Mesenteric fat pad (tissue), 1 donor: ENCODE measurements at places on chromosomes 5 and 9. TPM values are rescaled to one million over a fixed set of nuclear protein-coding genes. Genes with fewer than 3 reads are reported as not detected.

Gene IER5L
- 13.8 TPM for total RNA-seq

DNA sequence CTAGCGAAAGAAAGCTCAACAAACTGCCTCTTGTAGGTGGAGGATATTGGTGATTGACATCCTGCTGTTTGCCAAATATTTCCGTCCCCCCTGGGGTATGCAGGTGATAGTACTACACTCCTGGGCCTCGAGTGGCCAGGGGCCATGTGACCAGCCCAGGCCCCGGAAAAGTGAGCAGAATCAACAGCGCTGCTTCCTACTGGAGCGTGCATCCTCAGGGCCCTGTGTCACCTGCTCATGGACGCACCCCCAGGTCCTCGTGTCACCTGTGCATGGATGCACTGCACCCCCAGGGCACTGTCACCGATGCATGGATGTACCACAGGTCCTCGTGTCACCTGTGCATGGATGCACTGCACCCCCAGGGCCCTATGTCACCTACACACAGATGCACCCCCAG, 43.8 kb downstream of the ADAMTS16 start:
- DNase-seq = no peak

DNA sequence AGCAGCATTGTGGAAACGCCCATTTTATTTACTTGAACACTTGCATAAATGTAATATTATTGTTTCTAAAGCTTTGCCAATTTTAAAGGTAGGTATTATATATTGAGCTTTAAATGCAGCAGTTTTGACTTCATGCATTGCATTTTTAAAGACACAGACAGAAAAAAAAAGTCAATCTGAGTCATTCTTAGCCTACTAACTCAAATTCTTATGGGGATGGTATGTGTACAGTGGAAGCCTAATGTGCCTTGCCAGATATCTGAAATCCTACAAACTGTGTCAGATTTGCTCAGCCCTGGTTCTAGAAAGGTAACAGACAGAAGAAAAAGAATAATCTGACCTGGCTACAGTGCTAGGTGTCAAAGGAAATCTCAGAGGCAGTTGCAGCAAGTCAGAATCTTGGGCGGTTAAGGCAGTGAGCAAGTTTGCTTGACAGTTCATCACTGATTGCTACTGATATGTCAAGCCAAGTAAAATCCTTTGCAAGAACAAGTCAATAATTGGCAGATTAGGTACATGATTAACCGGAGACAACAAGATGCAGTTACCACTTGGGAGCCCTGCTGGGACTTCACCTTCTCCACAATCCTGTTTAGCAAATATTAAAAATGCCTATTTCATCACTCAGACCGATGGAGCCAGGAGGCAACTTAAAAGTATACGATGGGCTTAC, 224.8 kb upstream of the WWC1 start:
- DNase-seq = no peak

DNA sequence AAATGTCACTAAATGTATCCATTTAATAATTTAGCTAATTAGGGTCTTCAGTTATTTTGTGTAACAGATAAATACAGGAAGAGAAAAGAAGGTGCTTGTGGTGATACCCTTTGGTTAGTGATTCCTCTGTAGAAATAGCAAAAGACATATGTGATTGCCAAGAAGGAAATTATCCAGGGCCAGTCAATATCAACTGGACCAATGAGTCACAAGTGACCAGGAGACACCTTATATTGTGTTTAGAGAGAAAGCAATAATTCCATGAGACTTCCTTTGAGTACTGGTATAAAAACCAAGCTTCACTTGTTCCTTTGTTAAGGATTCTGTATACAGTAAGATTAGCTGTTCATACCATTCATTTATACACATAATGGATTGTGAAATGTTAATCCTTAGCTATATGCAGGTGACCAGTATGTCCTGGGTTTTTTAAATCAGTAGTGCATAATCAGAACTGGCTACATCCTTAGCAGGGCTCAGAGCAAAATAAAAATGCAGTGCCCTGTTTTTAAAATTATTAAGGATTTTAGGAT, 11.7 kb upstream of the F2R start:
- DNase-seq = no peak

- DNase-seq = no peak
Observed at GRCh38 chr5:107668154-107669095, 2.3 kb downstream of the EFNA5 start.

Gene OGN
- total RNA-seq = 9.4 TPM

Gene SLC6A18
- total RNA-seq = not detected

Gene PRSS3
- total RNA-seq = not detected

GRCh38 chr9:70083429-70083828, 39.8 kb downstream of the MAMDC2 start:
- DNase-seq = no peak

DNA sequence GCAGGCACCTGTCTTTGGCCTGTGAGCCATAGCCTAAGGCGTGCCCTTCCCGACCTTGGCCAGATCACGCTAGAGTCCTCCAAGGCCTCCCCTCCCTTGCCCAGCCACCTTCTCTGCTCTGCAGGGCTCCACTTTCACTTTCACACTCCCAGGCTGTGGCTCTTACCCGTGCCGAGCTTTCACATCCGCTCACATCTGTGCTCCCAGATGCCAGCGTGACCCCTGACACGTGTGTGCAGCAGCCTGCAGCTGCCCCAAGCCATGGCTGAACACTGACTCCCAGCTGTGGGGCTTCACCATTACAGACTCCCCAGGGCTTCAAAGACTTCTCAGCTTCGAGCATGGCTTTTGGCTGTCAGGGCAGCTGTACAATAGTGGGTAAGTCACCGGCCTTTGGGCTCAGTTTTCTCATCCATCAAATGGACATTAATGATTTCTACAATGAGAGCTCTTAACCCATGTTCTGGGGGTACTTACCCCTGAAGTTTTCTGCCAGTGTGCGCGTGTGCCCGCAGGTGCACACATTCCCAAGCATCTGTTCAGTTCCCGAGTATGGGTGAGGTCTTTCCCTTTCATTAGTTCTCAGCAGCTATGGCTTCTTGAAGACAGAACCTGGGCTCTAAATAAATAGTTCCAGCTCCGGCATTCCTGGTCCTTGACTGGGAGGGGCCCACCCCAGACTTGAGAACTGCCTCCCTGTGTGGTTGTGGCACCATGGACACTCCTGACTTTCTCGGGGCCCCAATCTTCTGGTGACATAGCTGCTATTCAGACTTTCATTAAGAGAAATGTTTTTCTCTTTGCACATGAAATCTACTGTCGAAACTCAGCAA, 118.6 kb downstream of the RGS3 start:
- no peak for DNase-seq

Gene HOMER1
- 3.2 TPM for total RNA-seq

Gene ZNF366
- total RNA-seq = 13.8 TPM

DNA sequence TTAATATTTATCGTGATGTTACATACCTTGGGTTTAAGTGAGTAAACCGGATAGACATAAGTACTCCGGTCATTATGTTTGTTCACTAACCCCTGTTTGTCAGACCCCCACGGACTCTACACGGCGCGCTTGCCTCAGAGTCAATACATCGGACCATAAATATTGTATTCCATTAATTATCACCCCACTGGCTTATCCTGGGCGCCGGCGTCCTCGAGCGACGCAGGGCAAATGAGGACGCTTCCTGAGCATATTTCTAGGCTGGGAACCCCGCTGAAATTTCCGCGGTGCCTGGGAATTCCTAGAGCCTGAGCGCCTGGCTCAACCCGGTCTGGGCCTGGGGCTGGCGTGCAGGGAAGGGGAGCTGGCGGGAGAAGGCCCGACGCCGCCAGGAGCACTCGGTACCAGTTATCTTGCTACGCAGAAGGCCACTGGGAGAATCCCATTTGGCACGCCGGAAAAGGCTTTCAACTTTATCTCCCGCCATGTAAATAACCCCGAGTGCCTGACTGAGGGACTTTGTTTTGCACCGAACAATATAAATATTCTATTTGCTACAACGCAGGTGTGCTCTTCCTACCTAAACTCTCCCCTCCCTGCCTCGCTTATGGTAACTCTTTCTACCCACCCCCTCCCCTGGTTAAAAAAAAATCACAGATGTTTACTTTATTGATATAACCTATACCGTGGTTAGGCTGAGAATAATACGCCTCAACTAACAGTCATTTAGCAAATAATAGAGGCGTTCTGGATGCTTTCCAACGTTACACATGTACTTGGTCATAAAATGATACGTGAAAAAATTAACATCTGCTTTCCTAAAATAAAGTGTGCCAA, 19.4 kb downstream of the NR2F1 start:
- DNase-seq = no peak

- DNase-seq = peak; percentile 79
Observed at GRCh38 chr9:137892424-137893191, 15.0 kb downstream of the CACNA1B start.

Gene SLC34A3
- not detected for total RNA-seq
